ENCODE measurements at places on chromosomes 12 and 14. TPM values are rescaled to one million over a fixed set of nuclear protein-coding genes. Genes with fewer than 3 reads are reported as not detected.

GRCh38 chr12:26939953-26940352, 1.7 kb downstream of the FGFR1OP2 start:
- DNase-seq, result no peak

GRCh38 chr12:53050426-53051057, 677 bp downstream of the TNS2 start:
- peak; percentile 63 for DNase-seq

DNA sequence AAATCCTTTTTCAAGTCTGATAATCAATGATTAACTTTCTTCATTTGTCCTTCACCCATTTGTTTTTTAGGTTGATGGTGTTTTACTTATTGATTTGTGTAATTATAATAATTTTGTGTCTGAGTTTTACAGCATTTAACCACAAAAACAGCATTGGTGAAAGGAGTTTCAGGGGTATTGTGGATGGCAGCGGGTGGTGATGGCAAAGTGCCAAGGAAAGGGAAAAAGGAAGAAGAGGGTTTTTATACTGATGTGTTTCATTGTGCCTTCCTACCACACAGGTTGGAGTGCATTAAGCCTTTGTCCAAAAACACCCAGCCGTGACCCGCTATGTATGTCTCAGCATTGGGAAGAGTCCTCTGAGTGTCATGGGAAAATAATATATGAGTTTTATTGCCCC, 150.3 kb downstream of the DAD1 start:
- DNase-seq, result no peak

GRCh38 chr12:74254784-74255183, 282.9 kb upstream of the ATXN7L3B start:
- DNase-seq, result no peak

- DNase-seq, result no peak
Observed at GRCh38 chr14:35911097-35911496, 85.0 kb downstream of the BRMS1L start.

DNA sequence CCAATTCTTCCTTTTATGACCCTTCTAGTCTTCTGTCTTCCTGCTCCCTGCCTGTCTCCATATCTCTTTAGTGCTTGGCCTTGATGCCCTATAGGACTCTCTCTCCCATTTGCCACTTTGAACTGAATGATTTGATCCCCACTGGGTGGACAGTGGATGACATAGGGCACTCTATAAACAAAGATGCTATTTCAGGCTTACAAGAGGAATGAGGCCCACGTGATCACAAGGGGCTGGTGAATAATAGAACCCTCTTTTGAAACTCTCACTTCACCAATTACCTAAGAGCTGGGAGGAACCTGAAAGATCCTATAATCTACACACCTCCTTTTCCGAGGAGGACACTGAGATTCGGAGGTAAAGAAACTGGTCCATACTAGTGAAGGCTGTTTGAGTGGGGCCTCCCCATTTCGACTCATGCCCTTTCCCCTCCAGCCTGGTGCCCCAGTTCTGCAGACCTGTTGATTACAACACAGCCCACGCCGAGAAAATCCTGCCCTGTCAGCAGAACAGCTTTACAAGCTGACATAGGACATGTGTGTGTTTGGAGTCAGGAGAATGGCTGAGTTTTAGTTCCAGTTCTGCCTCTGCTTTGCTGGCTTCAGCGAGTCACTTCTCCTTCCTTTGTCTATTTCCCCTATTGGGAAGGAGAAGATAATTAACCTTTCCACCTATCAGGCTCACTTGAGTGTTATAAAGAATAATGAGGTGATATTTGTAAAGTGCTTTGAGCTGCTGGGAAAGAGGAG, 400.3 kb downstream of the ZFP36L1 start:
- no peak for DNase-seq

DNA sequence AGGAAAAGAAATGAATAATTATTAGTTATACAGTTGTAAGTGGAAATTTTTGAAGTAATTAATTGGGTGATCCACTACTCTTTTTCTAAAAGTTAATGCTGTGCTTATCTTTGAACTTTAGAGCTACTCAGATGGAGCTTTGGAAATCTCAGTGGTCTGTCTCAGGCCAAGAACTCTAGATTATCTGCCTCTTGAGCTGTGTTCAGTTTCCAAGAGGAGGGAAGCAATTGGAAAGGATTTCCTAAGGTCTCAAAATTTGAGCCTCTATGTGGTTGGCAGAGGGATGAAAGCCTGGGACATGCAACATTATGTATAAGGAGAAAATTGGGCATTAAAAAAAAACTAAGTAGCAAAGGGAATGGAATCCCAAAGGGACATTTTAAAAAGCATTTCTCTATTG, 334.0 kb upstream of the PRICKLE1 start:
- no peak for DNase-seq

DNA sequence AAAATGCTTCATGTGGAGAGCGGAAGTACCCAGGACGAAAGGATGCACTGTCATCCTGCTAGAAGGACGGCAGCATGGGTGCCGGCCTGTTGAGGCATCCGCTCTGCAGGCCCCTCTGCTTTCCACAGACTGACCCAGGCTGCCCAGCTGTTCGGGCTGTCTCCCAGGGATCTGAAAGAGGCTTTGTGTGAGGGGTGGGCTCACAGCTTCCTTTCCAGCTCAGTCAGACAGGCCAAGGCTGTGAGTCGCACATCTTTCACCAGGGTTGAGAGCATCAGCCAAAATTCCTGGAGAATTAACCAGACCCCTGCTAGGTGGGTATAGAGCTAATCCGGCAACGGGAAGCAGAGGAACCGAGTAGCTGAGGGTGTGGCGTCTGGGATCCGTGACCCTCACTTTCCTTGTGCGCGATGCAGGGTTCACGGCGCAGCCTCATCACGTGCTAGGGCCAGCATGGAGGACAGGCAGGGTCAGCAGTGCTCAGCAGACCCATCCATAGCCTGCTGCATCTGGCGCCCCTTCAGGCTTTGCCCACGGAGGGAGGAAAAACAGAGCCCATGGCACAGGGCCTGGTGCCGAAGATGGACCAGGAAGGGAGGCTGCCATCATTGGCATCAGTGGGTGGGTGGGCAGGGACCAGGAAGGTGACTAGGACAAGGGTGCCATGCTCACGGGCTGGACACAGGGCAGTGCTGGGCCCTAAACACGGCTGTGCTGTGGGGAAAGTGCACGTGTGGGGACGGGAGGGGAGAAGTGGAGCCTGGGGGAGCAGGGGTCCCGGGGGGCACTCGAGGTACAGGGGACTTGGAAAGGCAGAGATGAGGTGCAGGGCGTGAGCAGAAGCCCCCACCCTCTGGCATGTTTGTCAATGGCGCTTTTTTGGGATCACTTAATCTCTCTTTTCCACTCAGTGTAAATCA, 9.2 kb upstream of the SIVA1 start:
- DNase-seq, result no peak

DNA sequence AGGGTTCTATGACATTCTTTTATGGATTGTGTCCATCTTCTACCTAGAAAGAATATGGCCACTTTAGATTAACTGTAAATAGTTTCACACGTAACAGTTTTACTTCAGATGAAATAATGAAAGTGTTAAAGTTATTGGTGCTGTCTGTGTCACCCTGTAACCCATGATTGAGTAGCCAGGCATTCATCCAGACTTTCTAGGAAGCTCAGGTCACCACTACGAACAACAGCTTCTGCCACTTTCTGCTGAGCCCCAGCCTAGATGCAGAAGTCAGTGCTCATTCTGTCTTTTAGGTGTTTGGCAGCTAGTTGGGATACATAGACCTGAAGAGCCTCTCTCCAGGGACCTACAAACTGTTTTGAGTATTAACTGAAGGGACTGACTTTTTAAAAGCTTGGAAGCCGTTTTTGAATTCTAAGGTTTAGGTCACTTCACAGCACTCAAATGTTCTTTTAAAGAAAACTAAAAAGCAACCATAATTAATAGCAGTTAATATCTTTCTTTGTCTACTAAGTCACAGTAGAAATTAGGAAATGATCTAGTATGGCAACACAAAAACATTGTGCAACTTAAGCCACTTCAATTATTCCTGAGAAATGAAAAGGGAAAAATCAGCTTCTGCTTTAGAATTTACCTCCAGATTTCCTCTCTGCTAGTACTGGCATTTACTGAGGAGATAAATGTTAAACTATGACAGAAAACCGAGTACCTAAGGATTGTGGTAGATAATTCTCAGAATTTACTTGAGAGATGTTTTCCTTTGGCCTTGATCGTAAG, 266.9 kb downstream of the CCDC91 start:
- DNase-seq, result no peak

DNA sequence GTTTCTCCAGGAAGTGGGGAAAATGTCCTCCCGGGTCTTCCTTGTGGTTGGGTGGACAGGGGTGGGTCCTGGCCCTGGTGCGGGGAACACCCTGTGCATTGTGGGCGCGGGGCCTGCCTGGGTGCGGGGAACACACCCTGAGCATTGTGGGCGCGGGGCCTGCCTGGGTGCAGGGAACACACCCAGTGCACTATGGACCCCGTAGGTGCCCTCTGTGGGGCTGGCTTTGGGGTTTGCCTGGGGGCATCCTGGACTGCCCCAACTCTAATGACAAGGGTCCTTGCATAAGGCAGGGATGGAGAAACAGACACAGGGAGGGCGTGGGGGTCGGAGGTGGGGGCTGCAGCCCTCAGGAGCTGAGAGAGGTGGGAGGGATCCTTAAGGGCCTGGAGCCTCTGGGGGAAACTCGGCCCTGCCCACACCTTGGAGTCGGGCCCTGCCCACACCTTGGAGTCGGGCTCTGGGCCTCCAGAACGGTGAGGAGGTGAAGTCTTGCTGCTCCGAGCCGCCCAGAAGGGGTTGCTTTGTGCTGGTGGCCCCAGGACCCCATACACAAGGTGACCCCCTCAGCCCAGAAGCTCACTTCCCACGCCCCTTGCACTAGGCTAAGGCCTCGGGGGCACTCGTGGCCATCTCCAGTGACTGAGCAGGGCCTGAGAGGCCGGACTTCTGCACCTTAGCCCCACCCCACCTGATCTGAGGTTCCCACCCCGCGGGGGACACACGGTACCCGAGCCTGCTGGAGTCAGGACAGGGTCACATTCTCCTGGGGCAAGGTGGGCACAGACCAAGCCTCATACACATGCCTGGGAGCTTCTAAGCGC, 69.3 kb downstream of the GALNT9 start:
- DNase-seq, result no peak

DNA sequence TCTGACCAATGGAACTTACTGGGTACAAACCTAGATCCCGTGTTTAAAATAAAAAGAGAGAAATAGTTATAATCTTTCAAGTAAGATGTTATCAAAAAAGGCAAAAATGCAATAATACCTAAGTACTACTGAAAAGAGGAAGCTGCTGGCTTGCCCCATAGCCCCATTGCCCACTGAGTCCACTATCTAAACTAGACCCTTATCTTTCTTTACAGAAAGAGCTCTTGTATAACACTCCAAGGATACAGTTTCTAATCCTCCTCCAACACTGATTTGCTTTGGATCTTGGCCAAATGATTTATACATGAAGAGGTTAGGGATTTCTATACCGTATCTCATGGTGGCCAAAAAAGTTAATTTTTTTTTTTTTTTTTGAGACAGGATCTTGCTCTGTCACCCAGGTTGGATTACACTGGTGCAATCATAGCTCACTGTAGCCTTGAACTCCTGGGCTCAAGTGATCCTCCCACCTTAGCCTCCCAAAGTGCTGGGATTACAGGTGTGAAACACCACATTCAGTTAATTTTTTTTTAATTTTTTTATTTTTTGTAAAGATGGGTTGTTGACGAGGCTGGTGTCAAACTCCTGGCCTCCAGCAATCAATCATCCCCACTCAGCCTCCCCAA, 2.6 kb downstream of the GXYLT1 start:
- DNase-seq, result no peak

DNA sequence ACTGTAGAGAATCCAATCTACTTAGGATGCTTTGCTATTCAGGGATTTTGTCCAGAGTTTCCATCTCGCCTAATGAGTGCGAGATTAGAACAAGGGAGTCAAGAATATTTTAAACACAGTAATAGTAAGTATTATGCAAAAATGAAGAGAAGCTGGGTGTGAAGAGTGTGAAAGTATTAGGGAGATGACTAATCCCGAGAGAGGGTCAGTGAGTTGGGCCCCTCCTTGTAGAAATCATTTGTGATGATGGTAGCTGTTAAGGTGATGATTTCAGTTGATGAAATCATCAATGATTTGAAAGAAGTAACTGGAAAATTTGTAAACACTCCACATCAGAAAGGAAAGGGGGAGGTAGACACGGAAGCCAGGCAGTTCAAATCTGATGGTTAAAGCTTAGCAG, 478.9 kb upstream of the MGAT4C start:
- no peak for DNase-seq

DNA sequence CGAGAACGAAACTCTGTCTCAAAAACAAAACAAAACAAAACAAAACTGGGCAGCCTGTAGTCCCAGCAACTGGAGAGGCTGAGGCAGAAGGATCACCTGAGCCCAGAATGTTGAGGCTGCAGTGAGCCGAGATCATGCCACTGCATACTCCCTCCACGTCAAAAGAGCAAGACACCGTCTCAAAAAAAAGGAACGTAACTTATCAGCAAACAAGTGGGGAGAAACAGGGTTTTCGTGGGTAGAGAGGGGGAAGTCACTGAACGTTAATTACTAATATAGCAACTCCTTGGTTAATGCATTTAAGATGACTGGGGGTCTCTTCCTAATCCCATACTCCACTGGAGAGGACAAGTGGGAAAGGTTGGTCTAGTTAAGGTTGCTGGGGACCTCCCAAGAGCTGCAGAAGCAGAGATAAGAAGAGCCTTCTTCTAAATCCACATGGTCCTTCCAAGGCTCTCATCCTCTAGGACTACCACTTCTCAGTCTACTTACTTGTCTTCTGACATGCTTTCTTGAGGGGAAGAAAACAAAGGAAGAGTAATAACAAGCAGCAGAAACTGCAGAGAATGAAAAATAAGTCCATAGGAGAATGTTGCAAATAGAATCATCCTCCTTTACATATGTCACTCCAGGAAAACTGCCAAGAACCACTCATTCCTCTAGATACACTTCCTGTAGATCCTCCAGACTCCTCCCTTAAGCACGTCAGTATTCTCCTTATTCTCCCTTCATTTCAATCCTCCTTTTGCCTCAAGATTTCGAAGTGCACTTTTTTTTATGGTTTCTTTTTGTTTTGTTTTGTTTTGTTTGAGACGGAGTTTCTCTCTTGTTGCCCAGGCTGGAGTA, 5.8 kb downstream of the NUMB start:
- DNase-seq, result no peak

DNA sequence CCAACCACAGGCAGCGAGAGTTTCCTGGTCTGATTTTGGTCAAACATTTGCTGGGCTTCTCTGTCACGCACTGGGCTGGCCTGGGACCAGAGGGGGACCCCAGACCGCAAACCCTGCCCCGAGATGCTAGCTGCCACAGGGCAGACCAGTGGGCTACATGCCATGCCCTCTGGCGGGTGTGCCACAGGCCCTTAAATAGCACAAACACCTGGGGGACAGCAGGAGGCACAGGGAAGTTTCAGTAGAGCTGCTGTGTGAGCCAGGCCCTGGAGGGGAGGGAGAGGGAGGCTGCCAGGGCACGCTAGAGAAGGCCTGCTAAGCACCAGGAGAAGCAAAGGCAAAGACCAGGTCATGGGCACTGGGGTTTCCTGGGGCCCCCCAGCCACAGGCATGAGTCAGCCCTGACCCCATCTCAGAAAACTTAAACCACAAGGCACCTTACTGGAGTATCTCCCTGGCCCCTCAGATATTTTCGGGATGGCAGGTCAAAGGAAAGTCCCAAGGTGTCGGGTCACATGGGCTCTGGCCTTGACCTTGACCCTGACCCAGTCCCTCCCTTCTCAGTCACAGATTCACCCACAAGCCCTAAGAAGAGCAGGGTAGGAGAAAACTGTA, 29.2 kb downstream of the ITPK1 start:
- no peak for DNase-seq

- DNase-seq, result peak; percentile 79
Observed at GRCh38 chr12:54565986-54566544, 16.7 kb downstream of the PDE1B start.

Gene LBHD2
- not detected for total RNA-seq

Gene NELL2
- total RNA-seq, result 5.5 TPM

Gene SLC15A4
- 34.3 TPM for total RNA-seq

Gene ZNF705A
- total RNA-seq, result not detected

Gene COA8
- total RNA-seq, result 37.8 TPM

Gene PAPLN
- 14.5 TPM for total RNA-seq

Gene DCP1B
- total RNA-seq, result 35.4 TPM

Data from endodermal cell (in vitro differentiated cells).